Stimulated activated CD8-positive, alpha-beta memory T cell treated with anti-CD3 and anti-CD28 coated beads, Interleukin-4, amount 100 ng/mL, for 48 hours (primary cell): ENCODE measurements at places on chromosomes 7 and 10.
A peak's percentile ranks its signal among the peaks of the same experiment; 100 is the strongest.

- DNase-seq = no peak
These were observed 362.0 kb upstream of the NFE2L3 start for GRCh38 chr7:25789701-25790640.

GRCh38 chr7:94280851-94281250 lies 113.8 kb upstream of the COL1A2 start:
- DNase-seq = no peak

DNA sequence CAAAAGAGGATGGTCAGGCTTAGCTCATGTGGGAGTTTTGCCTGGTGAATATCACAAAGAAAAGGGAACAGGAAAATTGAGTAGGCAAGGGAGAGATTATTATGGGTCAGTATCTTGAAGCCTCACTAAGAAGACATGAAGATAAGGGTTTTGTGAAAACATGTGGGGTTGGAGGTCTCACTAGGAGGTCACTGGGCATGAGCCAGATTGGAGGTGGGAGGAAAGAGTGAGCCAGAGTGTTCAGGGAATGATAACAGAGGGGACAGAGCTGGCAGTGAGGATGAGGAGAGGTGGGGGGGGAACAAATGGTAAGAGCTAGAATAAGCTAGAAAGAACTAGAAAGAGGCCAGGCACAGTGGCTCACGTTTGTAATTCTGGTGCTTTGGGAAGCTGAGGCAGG lies 374.3 kb downstream of the GRID1 start:
- no peak for DNase-seq

GRCh38 chr7:57579454-57579853 lies 129.5 kb downstream of the ZNF716 start:
- no peak for DNase-seq

GRCh38 chr10:27611236-27611635 lies 107.1 kb downstream of the RAB18 start:
- no peak for DNase-seq

- no peak for DNase-seq
These were observed 11.9 kb downstream of the PSTK start for GRCh38 chr10:122992031-122992585.

DNA sequence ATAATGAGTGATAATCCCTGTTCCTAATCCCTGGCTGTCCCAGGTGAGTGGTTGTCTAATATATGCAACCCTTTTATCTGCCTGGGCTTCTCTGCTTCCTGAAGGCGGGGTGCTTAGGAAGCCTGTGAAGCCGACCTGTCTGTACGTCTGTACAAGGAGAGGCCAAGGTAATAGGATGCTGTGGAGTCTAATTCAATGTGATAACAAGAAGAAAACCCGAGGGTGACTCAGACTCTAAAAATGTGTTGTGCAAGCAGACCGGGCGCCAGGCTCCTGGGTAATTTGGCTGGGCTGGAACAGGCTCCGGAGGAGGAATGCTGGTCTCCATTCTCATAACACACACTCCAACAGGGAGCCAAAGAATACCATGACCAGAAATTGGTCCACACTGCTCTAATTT lies 43.6 kb downstream of the THNSL1 start:
- DNase-seq = no peak

- no peak for DNase-seq
These were observed 55.8 kb downstream of the BICC1 start for GRCh38 chr10:58568428-58568935.

GRCh38 chr7:27547401-27547800 lies 115.3 kb downstream of the HIBADH start:
- no peak for DNase-seq

GRCh38 chr10:123722351-123722750 lies 56.2 kb downstream of the GPR26 start:
- DNase-seq = no peak

GRCh38 chr10:89164080-89164479 lies 43.0 kb downstream of the CH25H start:
- no peak for DNase-seq

DNA sequence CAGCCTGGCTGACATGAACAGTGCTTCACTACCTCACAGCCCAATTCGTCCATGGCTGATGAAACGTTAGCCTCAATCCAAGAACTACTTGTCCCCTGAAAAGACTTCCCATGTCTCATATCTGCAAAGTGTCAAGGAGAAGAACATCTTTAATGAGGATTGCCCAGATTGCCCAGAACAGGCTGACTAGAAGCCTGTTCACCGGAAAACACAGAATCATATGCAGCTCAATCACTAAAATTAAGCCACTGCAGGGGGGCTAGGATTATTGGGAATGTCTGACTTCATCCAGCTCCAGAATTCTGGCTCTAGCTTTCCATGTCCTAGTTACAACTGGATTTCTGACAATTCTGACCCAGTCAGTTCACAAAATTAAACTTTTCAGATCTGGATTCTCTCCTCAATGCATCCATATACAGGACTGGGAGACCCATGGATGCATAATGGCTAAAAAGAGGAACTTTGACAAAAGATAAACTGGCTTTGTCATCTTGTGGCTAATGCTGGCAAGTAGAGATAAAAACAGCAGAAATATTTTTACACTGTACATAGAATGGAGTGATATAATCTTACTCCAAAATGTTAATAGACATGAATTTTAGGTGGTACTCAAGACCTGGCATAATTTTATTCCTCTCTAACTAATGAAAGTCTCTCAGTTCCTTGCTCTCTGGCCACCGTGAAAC lies 467.0 kb upstream of the POT1 start:
- DNase-seq = no peak

DNA sequence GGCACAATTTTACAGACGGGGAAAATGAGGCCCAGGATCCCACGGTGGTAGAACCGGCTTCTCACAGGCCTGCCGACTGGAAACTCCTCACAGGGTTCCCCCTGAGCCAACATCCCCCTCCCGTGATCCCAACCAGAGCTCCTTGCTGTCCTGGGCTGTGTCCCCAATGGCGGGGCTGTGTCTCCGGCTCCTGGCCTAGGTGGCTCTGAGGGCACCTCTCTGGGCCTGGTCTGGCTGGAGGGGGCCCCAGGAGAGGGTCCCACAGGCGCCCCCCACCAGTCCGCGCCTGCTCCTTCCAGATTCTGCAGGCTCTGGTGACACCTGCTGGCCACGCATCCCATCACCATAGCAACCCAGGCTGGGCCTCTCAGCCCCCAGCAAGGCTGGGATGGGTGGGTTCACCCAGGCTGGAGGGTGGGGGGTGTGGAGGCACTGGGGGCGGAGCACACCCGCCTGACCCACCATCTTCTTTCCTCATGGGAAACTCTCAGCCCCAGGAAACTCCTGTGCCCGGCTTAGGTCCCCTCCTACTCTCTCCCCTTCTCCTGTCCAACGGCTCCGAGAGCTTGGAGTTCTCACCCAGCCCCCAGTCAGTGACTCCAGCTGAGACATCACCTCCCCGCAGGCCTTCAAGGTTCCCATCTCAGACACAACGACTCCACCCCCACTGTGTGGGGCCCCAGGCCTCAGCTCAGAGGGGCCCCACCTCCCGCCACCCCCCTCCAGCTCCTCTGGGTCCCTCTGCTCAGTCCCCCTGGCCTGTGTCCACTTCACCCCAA lies 27.1 kb upstream of the TNRC18 start:
- peak; percentile 50 for DNase-seq

DNA sequence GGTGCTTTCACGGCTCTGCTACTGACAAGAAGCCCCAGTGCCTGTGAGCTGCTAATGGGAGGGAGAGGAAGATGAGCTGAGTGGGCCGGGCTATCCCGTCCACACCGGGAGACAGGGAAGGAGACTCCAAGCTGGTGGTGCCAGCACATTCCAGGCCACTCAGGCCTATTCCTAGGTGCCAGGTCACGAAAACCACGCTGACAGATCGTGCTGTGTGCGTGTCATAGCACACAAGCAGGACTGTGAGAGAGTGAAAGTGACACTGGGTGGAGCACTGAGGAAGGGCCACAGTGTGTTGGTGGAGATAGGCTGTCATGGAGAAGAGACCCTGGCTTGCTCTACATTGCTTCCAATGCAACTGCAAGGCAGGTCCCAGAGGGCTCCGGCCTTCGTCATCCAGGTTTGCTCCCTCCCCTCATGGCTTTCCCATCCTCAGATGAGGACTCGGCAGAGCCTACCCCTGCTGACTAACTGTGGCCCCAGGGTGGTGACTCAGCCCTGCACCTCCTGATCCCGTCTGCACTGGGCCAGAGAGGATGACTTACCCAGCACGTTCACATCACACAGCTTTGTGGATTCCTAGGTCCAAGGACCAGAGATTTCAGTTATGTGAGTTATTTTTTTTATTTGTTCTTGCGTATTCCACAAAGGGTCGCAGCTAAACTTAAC lies 167.3 kb downstream of the EGFR start:
- no peak for DNase-seq

- DNase-seq = no peak
These were observed 349.8 kb downstream of the NXPH1 start for GRCh38 chr7:8783229-8783628.

GRCh38 chr10:124292911-124293615 lies 125.7 kb downstream of the OAT start:
- no peak for DNase-seq

GRCh38 chr7:11648101-11648500 lies 183.9 kb downstream of the THSD7A start:
- no peak for DNase-seq

DNA sequence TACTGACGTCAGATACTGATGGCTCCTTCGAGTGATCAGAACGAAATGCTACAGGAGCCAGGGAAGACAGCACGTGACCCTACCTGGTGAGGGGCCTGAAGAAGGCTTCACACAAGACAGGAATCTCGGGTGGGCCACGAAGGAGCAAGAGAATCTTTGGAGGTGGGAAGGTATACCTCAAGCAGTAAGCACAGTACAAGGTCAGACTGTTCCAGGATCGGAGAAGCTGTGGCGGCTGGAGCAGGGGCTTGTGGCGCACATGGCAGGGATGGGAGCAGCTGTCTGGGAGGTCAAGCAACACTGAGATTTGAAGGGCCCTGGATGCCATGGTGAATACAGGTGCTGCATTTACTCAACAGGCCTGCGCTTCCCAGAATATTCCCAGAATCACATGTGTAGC lies 45.4 kb downstream of the C10orf143 start:
- no peak for DNase-seq

GRCh38 chr7:128010391-128011127 lies 20.7 kb downstream of the LRRC4 start:
- DNase-seq = no peak

GRCh38 chr10:131617113-131617858 lies 283.5 kb upstream of the PPP2R2D start:
- no peak for DNase-seq

DNA sequence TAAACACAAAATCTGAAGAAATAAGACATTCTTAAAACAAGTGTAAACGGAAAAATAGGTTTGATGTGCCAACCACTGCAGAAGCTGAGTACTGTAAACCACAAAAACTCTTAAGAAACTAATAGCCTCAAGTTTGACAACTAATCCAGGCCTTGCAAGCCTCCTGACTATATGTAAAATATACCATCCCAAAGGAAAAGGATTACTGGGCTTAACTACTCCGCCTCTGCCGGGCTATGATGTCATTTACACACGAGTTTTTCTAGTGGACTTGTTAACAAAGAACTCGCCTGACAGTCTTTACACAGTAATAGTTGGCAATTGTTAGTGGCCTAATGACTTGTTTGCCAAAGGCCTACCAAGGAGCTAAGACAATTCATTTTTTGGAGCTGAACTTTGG lies 2.1 kb downstream of the KIF5B start:
- DNase-seq = no peak

GRCh38 chr10:27388761-27389399 lies 115.2 kb upstream of the RAB18 start:
- no peak for DNase-seq

- no peak for DNase-seq
These were observed 180.5 kb upstream of the ASAH2 start for GRCh38 chr10:50431791-50432190.

- DNase-seq = no peak
These were observed 148.4 kb upstream of the KAT6B start for GRCh38 chr10:74677951-74678350.

GRCh38 chr10:100535715-100536353 lies at the start of gene HIF1AN:
Gene HIF1AN, plus strand, starts transcription at chr10:100535943. Its CDS starts 16 bp downstream, at chr10:100535959.
- peak; percentile 88 for DNase-seq

- DNase-seq = no peak
These were observed 18.9 kb downstream of the ENO4 start for GRCh38 chr10:116868198-116868676.

GRCh38 chr10:94300042-94300441 lies 62.7 kb downstream of the NOC3L start:
- no peak for DNase-seq

- DNase-seq = no peak
These were observed 8.3 kb upstream of the TMEM168 start for GRCh38 chr7:112798274-112799159.

- DNase-seq = no peak
These were observed 25.3 kb downstream of the CFAP46 start for GRCh38 chr10:132916956-132917666.

DNA sequence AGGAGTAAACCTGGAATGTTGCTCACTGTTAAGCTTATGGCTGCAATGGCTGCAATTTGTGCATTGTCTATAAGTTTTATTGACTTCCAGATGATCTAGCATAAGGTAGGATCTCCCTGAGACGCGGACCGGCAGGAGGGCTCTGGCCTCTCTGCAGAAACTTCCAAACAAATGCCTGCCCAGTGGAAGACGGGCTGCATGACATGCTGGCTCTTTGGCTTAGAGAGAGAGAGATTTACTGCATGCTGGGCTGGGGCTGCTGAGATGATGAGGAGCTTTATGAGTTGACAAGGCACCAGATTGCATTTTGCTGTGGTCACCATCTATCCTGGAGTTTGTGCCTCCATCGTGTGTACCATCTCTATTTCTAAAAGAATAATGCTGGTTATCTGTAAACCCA lies 193.2 kb downstream of the GALNT17 start:
- no peak for DNase-seq

DNA sequence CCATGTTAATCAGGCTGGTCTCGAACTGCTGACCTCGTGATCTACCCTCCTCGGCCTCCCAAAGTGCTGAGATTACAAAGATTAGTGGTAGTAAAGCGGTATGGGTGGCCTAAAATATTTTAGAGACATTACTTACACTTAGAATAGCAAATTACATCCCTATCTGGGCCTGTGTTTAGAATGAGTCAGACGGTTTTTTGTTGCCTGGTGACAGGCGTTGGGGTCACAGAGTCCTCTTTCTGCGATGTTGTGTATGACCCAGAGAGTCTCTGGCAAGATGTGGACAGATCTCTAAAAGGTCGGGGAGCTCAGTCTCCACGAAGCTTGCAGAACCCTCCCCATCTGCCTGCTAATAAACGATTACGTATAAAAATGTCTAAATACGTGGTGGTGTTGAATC lies 39.6 kb upstream of the PRKCQ start:
- no peak for DNase-seq

DNA sequence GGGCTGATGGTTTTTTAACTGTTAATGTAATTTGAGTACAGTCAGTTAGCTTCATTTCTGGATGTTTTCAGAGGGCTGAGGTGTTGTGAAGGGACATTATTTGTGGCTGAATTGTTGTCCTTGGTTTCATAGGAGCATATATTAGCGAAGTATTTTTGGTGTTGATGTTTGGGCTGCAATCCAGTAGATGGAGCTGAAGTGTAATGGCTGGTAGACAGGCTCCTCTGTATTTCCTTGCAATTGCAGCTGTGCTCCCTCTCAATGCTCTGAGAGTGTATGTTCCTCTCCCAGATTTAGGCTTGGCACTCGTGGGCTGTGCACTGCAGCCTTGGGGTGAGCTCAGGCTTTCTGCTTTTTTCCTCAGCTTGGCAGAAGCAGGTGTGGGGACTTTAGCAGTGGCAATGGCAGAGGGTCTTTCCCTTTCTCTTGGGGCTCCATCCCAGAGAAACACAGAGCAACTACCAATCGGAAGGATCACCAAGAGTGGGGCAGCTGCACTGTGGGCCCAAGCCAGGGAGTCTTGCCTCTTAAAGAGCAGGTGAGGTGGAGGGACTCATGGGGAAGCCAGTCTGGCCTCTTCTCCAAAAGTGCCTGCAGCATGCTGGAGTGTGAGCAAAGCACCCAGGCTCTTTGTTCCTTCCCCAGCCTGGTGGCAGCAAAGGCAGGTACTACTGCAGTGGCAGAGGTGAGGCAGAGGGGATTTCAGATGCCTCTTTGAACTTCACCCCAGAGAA lies 544.4 kb downstream of the SH2D4B start:
- DNase-seq = no peak
